ENCODE measurements at places on chromosomes 11 and 22. TPM values are rescaled to one million over a fixed set of nuclear protein-coding genes. Genes with fewer than 3 reads are reported as not detected.

Gene MS4A7
- 19.5 TPM for total RNA-seq

Gene CRYBB3
- not detected for total RNA-seq

Gene INS
- not detected for total RNA-seq

Gene SLC25A18
- total RNA-seq = not detected

Gene TMEM191C
- total RNA-seq = 0.85 TPM

Gene SELENOM
- 113 TPM for total RNA-seq
